ENCODE measurements at places on chromosomes 6 and 20.

DNA sequence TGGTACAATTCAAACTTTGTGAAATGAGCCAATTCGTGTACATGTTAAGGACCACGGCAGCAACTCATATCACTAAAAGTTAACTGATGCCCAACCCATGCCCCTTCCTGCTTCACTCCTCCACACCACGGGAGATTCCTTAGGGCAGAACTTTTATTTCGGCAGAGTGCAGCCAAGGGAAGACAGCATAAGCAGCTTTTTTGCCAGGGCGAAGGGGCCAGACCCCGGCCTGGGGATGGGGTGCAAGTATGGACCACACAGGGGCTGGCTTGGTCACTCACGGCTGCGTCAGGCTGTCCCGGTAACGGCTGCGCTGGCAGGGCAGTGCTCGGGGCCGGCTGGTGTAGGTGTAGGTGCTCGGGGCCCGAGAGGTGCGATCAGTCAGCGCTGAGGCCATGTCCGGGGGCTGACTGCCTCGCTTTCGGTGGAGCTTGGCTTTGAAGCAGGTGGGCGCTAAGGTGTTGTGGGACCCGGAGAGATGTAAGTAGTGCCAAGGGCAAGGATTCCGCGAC, 792 bp downstream of the RSPH3 start:
- DNase-seq: no peak

DNA sequence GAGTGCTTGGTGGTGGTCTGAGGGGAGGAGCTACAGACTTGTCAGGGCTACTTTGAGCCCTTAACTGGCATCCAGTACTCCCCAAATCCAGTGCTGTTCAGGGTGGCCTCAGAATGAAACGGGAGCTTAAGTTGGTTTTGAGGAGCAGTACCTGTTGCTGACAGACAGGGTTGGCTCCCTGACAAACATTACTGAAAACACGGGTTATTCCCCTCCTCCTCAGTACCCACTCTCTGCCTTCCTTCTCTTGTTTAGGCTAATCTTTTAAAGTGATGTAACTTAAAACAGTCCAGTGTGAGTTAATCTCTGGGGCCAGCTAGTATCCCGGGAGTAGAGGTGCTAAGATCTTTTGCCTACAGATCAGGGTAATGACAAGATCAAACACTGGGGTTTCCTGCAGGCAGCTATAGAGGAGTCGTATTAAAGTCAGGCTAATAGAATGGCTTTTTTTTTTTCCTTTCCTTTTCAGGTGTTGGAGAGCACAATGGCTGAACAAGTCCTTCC, 3.7 kb downstream of the TNFAIP3 start:
- DNase-seq: no peak

GRCh38 chr6:168525114-168525513, 84.1 kb downstream of the SMOC2 start:
- DNase-seq: no peak

DNA sequence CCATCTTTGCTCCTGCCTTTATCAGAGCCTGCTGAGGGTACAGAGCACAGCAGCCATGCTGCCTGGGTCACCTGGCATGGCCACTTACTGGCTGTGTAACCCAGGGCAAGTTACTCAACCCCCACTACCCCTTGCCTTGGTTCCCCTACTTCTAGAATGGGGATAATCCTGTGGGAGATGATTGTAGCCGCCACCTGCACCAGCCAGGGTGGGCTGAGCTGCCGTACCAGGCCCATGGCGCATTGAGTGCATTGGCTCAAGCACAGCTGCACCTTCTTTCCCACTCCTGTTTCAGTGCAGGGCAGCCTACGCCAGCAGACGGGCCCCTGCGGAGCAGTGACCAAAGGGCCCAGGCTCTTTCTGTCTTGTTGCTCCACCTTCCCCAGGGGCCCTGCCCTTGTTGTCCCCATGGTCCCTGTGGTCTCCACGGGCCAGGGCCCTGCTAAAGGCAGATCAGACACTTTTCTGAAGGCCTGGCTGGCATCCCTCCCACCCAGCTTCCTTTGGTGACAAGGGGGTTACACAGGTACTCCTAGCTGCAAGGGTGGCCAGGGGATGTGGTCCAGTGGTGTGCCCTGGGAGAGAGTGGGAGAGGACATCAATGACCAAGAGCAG, 159.4 kb upstream of the MLN start:
- no peak for DNase-seq

GRCh38 chr6:158560836-158561320, 987 bp downstream of the TMEM181 start:
- DNase-seq: no peak

DNA sequence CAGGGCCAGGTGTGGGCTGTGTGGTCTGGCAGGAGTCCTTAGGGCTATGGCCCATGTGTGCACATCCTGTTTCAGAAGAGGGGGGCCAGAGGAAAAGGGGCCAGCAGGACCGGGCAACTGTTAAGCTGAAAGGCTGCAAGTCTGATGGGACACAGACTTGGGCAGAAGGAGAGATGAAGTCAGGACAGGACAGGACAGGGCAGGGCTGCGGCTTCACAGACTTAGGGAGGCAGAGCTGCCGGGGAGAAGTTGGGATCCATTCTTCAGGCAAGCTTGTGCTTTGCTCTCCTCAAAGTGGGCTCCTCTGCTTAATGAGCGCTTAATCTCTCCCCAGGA, 28.7 kb downstream of the MOCS1 start:
- no peak for DNase-seq

- no peak for DNase-seq
Observed at GRCh38 chr20:19633985-19634384, 124.1 kb upstream of the RIN2 start.
